ENCODE measurements at places on chromosomes 2 and 18. TPM values are rescaled to one million over a fixed set of nuclear protein-coding genes. Genes with fewer than 3 reads are reported as not detected.

IL1RN gene
- not detected for total RNA-seq

GRCh38 chr18:68098655-68099054 is 582.1 kb upstream of the DSEL start:
- no peak for DNase-seq

AQP12B gene
- total RNA-seq = not detected

FAM228A gene
- total RNA-seq = 1.1 TPM

OSR1 gene
- total RNA-seq = 26.0 TPM

- no peak for DNase-seq
These were observed 70.9 kb upstream of the LYPD6B start for GRCh38 chr2:148967578-148967977.

TMEM150A gene
- 15.2 TPM for total RNA-seq

- DNase-seq = no peak
These were observed 128.3 kb upstream of the ETAA1 start for GRCh38 chr2:67268797-67269196.
